ENCODE measurements at places on chromosomes 16 and 17.
A peak's percentile ranks its signal among the peaks of the same experiment; 100 is the strongest.

GRCh38 chr17:27845264-27846041 lies 45.1 kb upstream of the NOS2 start:
- DNase-seq: no peak

- DNase-seq: no peak
Observed at GRCh38 chr17:31226373-31226772, 70.7 kb downstream of the OMG start.

GRCh38 chr17:18129041-18129502 lies 20.5 kb downstream of the MYO15A start:
- DNase-seq: no peak

- DNase-seq: no peak
Observed at GRCh38 chr16:57755061-57755684, 19.6 kb downstream of the KATNB1 start.

DNA sequence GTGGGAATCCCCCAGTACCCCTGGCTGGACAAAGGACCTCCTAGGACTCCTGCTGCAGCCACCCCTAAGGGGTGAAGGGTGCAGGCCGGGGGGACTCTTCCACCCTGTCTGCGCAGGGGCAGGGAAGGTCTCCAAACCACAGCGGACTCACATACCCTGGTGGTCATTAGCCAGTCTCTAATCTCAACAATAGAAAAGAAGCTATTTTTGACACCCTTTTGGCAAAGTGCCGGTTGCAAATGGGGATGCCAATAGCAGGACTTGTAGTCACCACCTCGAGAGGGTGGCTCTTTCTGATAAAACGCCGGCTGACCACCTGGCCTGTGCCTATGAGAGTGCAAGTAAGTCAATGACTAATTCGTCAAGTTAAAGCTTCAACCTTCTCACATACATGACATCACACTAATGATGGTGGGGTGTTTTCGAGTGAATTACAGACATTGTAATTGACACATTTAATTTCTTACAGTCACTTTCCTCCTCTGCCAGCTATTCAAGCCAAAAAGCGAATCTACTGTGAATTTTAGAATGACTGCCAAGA lies 23.1 kb upstream of the DNAH17 start:
- DNase-seq: no peak

DNA sequence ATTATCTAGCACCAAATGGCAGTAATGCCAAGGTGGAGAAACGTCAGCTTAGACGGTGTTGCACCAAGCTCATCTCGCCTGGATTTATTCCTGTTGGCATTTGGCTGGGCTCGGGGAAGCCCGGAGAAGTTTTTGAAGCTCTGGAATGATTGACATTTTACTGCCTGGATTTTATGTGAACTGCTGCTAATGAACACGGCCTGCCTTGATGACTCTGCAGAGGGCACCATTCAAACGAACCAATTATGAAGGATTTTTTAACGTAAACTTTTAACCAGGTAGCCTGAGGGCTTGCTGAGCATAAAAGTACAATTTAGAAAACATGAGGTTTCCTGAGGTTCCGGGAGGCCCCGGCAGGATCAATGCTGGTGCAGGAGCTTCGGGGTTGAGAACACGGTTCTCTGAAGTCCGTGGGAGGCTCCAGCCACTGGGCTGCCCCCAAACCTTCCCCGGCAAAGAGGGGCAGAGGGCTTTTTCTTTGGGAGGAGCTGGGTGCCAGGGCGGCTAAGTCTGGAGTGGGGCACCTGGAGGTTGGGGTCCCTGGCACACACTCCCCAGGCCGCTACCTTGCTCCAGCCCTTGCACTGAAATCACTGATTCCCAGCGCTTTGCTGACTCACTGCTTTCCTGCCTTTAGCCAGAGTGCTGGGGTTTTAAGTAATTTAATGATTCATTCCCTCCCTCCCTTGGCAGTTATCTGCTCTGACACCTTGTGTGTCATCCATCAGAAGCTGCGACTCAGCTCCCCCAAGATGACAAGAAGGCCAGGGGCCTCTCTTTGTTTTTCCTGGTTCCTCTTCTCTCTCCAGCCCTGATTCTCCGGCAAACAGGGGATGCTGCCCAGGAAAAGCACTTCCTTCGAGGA lies 161.2 kb upstream of the IRX3 start:
- no peak for DNase-seq

DNA sequence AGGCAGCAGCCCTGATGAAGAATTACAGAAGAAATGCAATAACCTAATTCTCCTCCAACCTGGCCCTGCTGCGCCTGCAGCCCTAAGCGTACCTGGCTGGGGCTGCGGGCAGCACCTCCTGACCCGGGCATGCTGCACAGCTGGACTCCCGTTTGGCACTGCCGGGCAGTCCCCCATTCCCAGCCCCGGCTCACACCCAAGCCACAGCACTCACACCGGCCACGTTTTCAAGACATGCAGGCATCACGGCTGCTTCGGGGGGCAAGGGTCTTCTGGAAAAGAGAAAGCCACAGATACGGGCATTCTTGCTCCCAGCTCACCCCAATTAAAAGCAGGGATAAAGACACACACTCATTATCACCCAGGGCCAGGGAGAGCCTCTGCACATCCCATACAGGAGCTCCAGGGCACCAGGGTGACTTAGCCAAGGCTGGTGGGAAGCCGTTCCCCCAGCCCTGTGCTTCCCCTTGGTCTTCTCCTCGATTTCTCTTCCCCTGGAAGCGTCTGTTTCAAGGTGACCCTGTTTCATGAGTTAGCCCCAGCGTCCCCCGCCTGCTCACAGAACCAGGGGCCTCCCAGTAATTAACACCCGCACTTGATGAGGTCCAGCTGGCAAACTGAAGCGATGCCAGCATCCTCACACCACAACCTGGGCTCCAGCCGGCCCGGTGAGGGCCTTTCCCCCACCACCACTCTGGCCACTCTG lies 216.7 kb downstream of the C16orf78 start:
- no peak for DNase-seq

DNA sequence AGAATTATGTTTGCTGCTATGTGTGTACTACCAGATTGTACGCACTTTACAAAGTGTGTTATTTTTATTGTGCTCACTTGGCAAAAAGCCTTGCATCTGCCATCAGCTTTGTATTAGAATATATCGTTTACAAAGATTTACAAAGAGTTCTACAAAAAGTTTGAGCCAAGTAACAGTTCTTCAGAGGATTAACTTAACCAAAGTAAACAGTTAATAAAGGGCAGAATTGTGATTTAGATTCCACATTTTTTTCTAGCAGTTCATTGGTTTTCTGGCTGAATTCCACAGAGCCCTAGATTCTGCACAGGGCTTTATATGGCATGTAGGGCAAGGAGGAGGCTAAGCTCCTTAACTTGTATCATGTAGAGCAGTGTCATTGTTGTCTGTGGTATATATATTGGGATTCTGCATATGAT lies 29.4 kb downstream of the UTP18 start:
- DNase-seq: no peak

- DNase-seq: no peak
Observed at GRCh38 chr17:7429722-7430121, 1.1 kb downstream of the SPEM3 start.

DNA sequence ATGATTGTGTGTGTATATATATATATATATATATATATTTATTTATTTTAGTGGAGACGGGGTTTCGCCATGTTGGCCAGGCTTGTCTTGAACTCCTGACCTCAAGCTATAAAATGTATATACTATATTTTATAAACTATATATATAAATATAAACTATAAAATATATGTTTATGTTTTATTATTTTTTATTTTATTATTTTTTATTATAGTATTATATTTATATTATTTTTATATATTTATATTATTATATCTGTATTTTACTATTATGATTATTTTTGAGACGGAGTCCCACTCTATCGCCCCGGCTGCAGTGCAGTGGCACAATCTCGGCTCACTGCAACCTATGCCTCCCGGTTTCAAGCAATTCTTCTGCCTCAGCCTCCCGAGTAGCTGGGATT lies 10.5 kb upstream of the PHOSPHO1 start:
- DNase-seq: no peak

DNA sequence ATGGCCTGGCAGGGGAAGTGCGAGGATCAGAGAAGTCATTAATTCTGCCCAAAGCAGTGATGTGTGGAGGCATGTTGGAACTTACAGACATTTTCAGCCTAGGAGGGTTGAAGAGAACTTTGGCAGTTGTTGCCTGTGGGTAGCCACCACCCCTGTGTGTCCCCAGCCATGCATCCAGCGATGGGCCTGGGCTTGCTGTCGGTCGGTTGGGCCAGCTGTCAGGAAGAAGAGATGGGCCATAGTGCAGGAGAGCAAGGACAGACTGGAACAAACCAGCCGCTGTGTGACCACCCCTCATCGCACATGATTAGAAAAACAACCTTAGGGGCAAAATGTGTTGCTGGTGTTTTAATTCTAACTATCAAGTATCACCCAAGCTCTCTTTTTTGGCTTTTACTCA lies 173.7 kb downstream of the CNTNAP4 start:
- DNase-seq: no peak

DNA sequence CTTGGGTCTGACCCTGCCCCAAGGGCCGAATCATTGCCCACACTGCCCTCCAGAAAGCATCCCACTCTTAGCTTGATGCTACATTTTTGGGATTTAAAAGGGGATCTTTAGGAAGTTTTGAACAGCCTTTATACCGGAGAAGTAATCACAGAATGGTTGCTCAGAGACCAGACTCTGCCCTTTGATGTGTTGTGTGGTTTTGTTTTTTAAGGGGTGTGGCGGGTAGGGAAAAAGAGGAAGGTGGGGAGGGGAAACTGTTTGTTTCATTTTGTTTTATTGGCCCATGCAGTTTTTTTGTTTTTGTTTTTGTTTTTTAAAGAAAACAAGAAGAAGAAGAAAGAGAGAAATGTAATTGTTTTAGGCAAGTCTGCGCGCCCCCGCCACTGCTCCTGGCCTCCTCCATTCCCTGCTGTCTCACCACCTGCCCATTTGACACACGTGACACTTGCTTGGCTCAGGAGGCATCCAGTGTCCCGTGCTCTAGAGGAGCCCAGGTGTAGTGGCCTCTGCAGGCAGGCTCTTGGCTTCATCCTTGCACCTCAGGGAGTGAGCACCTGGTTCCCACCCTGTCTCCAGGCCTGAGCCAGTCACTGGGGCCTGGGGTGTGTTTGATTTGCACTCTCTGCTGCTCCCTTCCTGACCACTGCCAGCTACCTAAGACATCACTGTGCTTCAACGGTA lies 35.7 kb downstream of the GNAO1 start:
- no peak for DNase-seq

GRCh38 chr16:5776876-5777275 lies 679.3 kb upstream of the EEF2KMT start:
- no peak for DNase-seq

DNA sequence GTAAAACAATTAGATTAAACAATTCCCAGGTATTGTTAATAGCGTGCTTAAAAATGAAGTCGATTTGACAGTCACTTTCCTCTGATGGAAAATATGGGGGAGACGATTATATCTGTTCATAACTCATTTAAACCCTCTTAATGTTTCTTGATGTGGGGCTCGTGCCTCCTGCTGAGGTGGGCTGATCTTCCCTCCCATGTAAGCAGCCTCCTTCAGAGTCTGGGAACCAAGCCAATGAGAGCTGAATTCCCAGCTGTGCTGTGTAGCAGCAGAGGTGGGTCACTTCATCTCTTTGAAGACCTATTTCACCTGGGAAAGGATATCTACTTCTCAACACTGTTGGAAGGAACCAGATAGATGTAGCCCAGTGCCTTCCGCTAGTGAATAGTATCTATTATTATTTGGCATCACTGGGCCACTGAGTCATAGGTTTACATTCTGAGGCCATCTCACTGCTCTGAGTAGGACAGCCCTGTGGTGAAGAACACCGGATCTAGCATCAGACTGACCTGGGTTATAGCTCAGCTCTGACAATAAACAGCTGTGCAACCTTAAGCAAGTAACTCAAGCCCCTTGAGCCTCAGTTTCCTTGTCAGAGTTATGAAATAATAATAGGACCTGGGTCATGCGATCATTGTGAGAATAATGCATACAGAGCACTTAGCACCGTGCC lies 85.3 kb upstream of the C16orf82 start:
- no peak for DNase-seq

DNA sequence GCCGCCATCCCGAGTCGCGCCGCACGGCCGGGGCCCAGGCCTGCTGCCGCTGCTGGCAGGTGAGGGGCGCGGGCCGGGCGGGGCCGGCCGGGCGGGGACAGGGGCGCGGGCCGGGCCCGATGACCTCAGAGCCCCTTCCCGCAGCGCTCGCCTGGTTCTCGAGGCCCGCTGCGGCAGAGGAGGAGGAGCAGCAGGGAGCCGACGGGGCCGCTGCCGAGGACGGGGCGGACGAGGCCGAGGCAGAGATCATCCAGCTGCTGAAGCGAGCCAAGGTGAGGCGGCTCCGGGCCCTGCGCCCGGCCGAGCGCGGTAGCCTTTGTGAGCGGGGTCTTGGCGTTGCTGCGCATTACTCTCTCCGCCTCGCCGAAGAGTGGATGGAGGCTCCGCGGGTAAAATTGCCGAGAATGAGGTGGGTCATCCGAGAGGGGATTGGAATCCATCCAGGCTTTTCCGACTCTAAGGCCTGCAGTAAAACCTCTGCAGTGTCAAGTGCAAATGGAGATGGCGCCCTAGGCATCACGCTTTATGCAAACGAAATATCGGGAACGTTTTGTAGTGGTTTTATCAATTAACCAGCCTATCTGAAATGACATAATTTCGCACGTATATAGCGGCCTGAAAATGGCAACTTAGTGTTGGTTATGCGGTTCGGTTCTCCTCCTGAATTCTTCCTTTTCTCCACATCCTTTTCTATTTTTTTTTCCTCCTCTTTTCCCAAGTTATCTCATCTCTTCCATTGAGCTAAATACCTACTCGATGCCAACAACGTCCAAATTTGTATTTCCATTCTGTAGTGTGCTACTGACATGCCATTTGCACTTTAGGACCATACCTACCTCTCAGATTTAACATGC lies 577 bp downstream of the TTC19 start:
- no peak for DNase-seq

GRCh38 chr16:74774223-74775139 lies at the start of gene FA2H:
Gene FA2H, minus strand, starts transcription at chr16:74774820. Its CDS starts 65 bp downstream, at chr16:74774755.
- DNase-seq: peak; percentile 72

- no peak for DNase-seq
Observed at GRCh38 chr17:35171834-35172233, 22.4 kb downstream of the SLC35G3 start.

DNA sequence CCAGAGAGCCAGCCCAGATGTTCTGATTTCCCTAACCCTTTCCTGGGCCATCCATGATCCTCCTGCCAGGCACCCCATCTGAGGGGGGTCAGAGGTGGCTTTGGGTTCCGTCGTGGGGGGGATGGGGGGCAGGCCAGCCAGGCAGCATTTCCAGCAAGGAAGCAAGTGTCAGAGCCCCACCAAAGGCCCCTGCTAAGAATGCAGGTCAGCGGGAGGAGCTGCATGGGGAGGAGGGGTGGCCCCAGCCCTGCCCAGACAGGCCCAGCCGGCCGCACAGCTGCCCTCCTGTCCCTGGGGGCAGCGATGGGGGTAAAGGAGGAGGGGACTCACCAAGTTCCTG lies 2.3 kb upstream of the SCRN2 start:
- no peak for DNase-seq
